ENCODE measurements at places on chromosomes 6 and 20. TPM values are rescaled to one million over a fixed set of nuclear protein-coding genes. Genes with fewer than 3 reads are reported as not detected.

WFDC5 gene
- total RNA-seq = not detected

DNA sequence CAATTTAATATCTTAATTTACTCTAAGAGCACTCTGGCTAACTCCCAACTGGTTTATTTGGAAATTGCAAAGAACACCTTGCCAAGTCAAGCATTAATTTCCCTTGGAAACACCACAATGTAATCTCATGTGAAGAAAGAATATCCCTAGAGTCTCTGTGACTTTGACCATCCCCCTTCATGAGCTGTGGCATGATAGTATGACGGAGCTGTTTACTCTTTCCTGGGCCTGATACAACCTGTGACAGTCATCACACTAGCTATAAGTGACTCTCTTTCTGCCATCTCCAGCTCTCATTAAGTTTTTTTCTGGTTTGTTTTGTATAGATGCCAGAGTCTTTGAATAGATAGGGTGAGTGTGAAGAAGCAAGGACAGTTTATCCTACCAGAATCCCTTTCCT lies 470.3 kb upstream of the JARID2 start:
- DNase-seq = no peak

- no peak for DNase-seq
Measured at GRCh38 chr6:145681965-145682364, 53.4 kb downstream of the EPM2A start.

C6orf132 gene
- total RNA-seq = not detected

GRCh38 chr6:163474581-163474980 lies 60.1 kb downstream of the QKI start:
- DNase-seq = no peak

DNA sequence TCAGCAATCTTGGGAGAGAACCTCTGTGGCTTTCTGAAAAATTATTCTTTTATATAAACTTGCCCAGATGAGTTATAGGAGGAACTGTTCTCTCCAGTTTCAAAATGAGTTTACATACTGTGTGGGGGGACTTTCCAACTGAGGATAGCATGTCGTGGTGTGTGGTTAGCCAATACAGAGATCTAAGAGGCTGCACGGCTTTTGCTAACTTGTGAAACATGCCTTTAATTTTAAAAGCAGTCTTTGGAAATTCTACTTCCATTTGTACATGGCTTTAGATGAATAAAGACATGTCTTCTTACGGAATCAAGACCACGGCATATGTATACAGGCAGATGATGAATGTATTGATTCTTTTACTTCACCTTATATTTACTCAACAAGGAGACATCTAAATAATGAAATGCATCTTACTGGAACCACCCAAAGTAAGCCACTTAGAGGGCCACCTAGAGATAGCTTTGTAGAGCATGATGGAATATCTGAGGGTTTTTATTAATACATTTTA lies 39.8 kb downstream of the HIVEP1 start:
- peak; percentile 80 for DNase-seq

- no peak for DNase-seq
Measured at GRCh38 chr6:88290411-88290810, 124.3 kb upstream of the CNR1 start.

- DNase-seq = no peak
Measured at GRCh38 chr6:37130704-37131103, 39.2 kb upstream of the PIM1 start.

- DNase-seq = no peak
Measured at GRCh38 chr20:1813674-1814635, 81.3 kb upstream of the SIRPA start.

DNA sequence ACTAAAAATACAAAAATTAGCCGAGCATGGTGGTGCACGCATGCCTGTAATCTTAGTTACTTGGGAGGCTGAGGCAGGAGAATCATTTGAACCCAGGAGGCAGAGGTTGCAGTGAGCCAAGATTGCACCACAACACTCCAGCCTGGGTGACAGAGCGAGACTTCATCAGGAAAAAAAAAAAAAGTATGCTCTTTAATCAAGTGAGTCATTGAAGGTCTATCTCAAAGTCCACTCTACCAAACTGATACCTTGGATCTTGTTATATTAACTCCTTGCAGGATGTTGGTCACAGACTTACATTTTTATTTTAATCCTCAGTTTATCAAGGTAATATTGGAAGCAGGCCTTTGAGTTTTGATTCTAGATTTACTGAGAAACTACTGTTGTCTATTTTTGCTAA lies 348.7 kb downstream of the COL12A1 start:
- no peak for DNase-seq

- no peak for DNase-seq
Measured at GRCh38 chr6:165854061-165854862, 191.2 kb upstream of the PDE10A start.

RFX6 gene
- not detected for total RNA-seq
